Caki2 (cell line): ENCODE measurements at places on chromosomes 12 and 14. TPM values are rescaled to one million over a fixed set of nuclear protein-coding genes. Genes with fewer than 3 reads are reported as not detected.

- DNase-seq, result no peak
These were observed 35.2 kb upstream of the RIC8B start for GRCh38 chr12:106739318-106739717.

DNA sequence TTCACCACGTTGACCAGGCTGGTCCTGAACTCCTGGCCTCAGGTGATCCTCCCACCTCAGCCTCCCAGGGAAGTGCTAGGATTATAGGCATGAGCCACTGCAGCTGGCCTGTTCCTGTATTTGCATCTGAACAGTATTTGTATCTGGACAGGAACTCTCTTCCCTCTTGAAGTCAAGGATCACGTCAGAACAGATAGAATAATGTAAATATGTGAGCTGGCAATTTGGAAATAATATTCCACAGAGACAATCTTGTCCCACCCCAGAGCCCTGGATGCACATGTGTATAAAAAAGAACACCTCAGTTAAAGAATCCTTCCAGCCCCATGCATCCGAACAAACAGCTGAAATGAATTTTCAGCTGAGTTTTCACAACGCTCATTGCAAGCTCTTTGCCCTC, 118.3 kb downstream of the VEZT start:
- DNase-seq, result no peak

DNA sequence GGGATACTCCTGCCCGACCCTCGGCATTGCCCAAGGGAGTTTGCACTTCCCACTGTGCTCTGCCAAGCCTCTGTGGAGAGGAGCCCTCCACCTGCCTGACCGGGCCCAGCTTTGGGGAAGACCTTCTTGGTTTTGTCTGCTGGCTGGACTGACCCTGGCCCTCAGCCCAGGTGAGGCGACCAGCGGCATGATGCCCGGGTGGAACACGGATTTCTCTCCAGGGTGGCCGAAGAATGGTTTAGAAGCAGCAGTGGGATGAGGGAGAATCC, 15.6 kb downstream of the ZBTB42 start:
- DNase-seq, result no peak

DNA sequence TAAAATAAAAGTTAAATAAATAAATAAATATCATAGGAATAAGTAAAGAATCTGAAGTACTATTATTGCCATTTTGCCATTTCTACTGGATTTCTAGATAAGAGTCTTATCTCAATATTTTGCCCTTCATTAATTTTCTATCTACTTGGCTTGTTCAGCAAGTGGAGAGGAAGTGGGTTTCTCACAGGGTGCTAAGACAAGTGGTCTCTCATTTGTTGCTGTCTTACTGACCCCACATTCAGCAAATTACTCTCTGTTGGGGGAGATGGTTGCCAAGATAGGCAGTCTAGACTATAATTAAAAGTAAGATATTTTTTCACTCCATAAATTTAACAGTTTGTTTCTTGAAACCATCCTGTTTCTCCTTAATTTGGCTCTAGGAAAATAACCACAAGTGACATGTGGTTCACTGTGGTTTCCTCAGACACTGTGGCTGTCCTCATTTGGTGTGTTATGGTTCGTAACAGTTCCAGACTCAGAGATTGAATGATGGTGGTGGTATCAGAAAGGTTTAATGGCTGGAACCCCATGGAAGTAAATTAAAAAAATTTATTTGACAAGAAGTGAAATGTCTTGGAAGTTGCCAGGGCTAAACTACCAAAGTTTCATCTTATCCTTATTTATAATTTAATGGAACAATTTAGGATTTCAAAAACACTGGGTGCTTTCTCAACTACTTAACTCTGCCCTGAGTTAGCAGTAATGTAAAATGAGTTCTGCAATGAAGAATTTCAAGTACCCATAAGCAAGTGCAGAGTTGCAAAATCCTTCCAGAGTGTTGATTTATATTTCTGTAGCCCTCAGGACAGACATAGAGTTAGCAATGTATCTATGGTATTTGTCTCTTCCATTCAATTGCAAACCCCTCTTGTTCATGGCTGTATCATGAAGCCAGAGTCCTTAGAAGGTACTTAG, 214.8 kb downstream of the MSRB3 start:
- DNase-seq, result no peak

GRCh38 chr14:61385002-61385685, 63.8 kb downstream of the PRKCH start:
- DNase-seq, result no peak

DNA sequence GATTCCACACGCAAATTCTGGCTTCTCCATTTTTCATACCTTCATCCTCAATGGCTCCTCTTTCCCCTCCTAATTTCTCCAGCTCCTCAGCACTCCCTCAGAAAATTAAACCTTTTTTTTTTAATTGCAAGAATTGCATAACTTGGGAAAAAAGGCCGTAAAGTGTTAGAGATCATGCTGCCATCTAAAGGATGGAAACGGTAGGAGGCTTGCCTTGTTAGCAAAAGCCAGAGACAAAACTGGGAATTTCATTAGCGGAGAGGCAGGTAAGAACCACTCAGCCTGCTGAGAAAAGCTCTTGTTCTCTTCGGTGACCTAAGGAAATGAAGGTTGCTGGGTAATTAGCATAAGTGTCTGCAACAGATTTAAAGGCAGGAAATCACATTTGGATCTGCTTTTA, 204.3 kb downstream of the AEBP2 start:
- DNase-seq, result peak; percentile 14

GRCh38 chr12:94644141-94644979, 6.0 kb downstream of the TMCC3 start:
- peak; percentile 72 for DNase-seq

DNA sequence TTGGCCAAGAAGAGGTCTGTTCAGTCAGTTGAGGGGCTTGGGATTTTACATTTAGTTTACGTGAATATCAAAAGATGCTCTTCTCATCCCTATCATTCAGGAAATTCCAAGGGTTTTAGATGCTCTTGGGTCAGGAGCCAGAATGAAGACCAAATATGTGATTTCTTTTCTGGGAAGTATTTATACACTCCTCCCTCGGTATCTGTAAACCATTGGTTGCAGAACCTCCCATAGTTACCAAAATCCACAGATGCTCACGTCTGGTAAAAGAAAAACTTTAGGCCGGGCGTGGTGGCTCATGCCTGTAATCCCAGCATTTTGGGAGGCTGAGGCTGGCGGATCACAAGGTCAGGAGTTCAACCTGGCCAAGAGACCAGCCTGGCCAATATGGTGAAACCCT, 75.9 kb downstream of the TNFAIP2 start:
- DNase-seq, result no peak

DNA sequence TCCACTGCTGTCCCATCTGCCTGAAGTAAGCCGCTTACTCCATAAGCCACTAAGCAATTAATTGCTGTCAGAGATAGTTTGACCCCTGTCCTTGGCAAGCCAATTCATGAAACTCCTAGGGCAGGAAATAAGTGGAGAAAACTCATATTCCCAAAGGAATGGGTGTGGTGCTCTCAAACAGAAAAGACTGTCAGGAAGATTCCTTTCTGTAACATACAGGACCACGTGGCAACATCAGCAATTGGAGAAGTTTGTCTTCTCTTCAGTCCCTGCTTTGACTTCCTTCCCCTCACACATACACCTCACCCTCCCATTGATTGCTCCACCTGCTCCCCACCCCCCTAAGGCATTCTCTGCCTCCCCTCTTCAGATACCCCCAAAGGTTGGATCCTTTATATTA, 36.2 kb upstream of the MDM1 start:
- DNase-seq, result no peak

GRCh38 chr14:103738701-103739451, 23.3 kb downstream of the ZFYVE21 start:
- no peak for DNase-seq

- DNase-seq, result no peak
These were observed 65.9 kb downstream of the PTPN21 start for GRCh38 chr14:88488897-88489296.

DNA sequence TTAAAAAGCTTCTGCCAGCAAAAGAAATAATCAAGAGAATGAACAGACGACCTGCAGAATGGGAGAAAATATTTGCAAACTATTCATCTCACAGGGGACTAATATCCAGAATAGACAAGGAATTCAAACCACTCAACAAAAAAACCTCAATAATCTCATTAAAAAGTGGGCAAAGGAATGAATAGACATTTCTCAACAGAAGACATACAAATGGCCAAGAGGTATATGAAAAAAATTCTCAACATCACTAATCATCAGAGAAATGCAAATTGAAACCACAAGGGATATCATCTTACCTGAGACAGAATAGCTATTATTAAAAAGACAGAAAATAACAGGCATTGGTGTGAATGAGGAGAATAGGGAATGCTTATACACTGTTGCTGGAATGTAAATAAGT, 270.0 kb downstream of the DACT1 start:
- no peak for DNase-seq

DNA sequence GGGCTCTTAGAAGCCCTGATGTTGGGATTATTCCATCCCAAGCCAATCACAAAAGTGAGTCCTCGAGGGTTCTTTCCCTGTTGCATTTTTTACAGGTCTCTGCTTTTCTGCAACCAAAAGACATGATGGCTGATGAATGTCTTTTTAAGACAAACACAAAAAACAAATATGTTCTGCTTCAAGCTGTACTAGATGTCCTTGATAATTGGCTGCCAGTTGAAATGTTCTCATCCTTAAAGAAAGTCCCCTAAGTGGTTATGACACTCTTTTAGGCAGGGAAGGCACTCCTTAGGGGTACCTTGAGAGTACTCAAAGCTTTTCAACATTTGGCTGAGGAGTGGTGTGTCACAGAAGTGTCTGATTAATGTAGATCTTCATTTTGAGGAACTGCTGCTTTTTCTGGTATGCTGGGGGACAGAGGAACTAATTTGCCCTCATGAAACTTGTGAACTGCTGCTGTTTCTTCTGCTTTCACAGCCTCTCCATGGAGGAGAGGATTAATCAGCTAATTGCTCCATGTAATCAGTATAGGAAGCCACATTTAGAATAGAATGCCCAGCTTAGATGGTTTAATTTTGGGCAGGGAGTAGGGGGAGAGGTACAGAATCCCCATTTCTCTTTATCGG, 22.8 kb upstream of the IGF1 start:
- DNase-seq, result no peak

GRCh38 chr14:39229222-39229543, 4.5 kb upstream of the MIA2 start:
- DNase-seq, result no peak

- DNase-seq, result peak; percentile 85
These were observed 115.8 kb downstream of the SLC25A47 start for GRCh38 chr14:100438678-100439592.

- no peak for DNase-seq
These were observed 27.1 kb upstream of the NR2C1 start for GRCh38 chr12:95100264-95101190.

DNA sequence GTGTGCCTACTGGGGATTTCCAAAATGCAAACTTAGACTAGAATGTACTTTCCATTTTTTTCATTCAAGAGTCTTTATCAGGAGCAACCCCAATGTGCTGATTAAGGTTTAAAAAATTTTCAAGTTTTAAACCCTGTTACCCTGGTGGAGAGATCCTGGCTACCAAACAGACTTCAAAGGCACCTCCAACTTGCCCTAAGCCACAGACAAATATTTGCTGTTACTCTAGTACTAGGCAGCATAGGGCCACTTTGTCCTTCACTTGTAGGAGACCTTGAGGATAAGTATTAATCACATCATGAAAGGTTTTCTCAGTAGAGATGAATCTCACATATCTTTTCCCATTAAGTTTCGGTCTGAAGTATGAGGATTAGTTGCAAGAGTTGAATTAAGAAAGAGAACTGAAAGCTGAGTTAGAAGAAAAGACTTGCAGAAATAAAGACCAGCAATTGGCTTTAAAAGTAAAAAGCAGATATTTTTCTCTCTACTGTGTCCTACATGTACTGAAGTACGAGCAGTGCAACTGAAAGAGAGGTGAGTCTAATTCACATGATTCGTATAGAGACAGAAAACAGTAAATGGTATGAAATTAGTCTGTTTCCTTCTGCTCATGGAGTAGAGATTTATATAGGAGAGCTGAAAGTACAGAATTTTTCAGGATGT, 28.3 kb downstream of the NTN4 start:
- DNase-seq, result no peak

GRCh38 chr14:85205875-85206274, 324.1 kb upstream of the FLRT2 start:
- no peak for DNase-seq

- DNase-seq, result peak; percentile 69
These were observed 114.5 kb downstream of the ETV6 start for GRCh38 chr12:11763760-11764520.

- DNase-seq, result peak; percentile 1
These were observed at the start of gene KCNK10 for GRCh38 chr14:88323086-88323522. KCNK10 (minus strand) TSS chr14:88323269; CDS start chr14:88322798, 471 bp downstream.

- DNase-seq, result peak; percentile 41
These were observed 89.7 kb upstream of the CPM start for GRCh38 chr12:69022674-69023073.

DNA sequence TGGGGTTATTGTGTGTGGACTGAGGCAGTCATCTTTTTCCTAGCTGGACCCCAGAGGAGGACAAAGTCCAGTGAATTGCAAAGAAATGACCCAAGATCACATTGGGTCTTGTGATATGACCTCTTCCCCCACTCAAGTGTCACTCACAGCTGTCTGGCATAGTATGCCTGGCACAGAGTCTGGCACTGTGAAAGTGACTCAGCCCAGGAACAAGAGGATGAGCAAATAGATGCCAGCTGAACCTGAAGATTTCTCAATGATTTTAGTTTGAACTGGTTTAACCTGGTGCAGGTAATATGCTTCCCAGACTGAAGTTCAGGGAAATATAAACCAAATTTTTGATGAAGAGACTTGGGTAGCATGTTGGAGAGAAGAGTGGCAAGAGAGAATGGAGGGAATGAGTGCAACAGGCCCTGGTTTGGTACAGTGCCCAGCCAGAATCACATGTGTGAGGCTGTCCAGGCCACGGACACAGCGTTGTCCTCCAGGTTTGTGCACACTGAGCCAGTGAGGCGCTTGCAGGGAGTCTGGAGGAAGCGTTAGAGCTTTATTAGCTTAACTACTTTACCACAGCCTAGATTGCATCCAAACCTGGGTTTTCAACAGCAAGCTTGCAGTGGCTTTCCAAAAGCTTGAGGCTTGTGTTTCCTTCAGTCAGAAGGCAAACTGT, 332.9 kb downstream of the NUAK1 start:
- DNase-seq, result no peak

- DNase-seq, result no peak
These were observed 200.1 kb downstream of the DAD1 start for GRCh38 chr14:22388669-22389595.

- DNase-seq, result no peak
These were observed 1.5 kb downstream of the RAD51B start for GRCh38 chr14:67821121-67821520.

GRCh38 chr14:90274019-90274418, 17.7 kb downstream of the PSMC1 start:
- no peak for DNase-seq

GRCh38 chr12:27772328-27773049, 7.5 kb upstream of the KLHL42 start:
- DNase-seq, result no peak

- no peak for DNase-seq
These were observed 1.2 kb downstream of the RNASE2 start for GRCh38 chr14:20956376-20956976.

The ACTR10 gene
- 61.0 and 133 TPM in 2 replicates for total RNA-seq

The SCNN1A gene
- total RNA-seq, result 0.12 and 5.7 TPM in 2 replicates

The ITGB7 gene
- 26.4 and 38.6 TPM in 2 replicates for total RNA-seq

The DIO3 gene
- 0.71 TPM in 1 of 2 replicates, not detected in the other for total RNA-seq

The LALBA gene
- total RNA-seq, result not detected in 2 replicates

The OASL gene
- 28.3 and 30.3 TPM in 2 replicates for total RNA-seq

The EMP1 gene
- total RNA-seq, result 7.8 and 17.2 TPM in 2 replicates

The ASB2 gene
- 1.9 and 6.3 TPM in 2 replicates for total RNA-seq

The KRT6C gene
- not detected in 2 replicates for total RNA-seq

The TBX5 gene
- total RNA-seq, result not detected in 2 replicates

The GPRC5A gene
- 53.4 and 77.9 TPM in 2 replicates for total RNA-seq

The KRT3 gene
- not detected in 2 replicates for total RNA-seq

The FAM186B gene
- 0.64 TPM in 1 of 2 replicates, not detected in the other for total RNA-seq

The LDHB gene
- total RNA-seq, result 1,623 and 1,824 TPM in 2 replicates

The SMCO3 gene
- not detected in 2 replicates for total RNA-seq
